ENCODE measurements at places on chromosomes 11 and 22.
A peak's percentile ranks its signal among the peaks of the same experiment; 100 is the strongest.

DNA sequence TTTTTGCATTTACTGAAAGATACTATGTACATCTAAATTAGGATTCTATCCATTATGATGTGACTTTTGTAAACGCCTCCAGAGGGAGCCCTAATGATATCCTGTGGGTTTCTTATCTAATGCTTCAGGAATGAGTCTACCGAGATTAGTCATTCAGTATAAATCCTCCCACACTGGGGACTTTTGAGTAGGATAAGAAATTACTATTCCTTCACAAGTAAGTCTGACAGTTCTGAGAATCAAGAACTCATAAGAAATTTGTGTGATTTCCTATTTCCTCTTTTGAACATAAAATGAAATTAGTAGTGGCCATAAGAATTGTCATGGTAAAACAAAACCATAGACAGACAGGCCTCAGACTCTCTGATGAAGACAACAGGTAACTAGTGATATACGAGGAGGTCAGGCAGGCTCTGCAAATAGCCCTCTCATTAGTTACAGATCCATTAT is 10.0 kb upstream of the OR5M1 start:
- no peak for DNase-seq

DNA sequence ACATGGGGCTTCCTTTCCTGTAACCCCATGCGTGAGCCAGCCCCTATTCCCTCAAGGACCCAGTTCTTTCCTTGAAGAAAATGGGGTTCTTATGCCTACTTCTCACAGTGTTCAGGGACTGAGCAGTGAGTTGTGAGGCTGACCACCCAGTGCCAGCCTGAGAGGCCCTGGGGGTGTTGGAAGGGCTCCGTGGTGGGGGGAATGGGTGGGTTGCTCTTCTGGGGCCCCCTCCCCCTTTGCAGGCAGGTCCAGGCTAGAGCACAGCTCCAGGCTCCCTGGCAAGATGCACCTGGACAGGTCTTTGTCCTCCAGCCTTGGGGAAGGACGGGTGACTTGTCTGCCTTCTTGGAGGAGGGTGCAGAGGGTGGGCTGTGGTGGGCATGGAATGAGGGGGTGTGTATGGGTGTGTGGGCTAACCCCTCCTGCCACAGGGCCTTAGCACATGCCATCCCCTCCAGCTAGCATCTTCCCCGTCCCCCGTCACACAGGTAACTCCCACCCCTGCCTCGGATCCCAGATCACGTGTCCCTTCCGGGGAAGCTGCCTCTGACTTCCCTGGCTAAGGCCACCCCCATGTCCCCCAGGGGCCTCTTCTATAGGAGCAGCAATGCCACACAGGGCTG is 64.6 kb downstream of the MYEOV start:
- no peak for DNase-seq

DNA sequence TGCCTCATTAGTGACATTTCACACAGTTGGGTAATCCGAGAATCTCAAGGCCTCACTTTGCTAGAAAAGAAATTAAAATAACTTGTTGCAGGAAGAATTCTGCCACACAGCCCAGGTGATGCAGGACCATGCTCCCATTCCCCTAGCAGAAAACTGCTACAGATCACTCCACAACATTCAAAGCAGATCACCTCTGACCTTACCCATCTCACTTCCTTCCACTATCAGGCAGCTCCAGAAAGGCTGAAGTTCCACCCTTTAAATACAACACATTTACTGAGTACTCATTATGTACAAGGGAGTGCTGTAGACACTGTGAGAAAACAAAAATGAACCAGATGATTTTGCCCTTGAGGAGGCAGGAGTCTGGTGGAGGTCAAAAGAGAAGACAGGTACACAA is 231.0 kb downstream of the TTC28 start:
- DNase-seq, result no peak

- no peak for DNase-seq
Measured at GRCh38 chr11:75554258-75555022, 7.6 kb upstream of the SERPINH1 start.

DNA sequence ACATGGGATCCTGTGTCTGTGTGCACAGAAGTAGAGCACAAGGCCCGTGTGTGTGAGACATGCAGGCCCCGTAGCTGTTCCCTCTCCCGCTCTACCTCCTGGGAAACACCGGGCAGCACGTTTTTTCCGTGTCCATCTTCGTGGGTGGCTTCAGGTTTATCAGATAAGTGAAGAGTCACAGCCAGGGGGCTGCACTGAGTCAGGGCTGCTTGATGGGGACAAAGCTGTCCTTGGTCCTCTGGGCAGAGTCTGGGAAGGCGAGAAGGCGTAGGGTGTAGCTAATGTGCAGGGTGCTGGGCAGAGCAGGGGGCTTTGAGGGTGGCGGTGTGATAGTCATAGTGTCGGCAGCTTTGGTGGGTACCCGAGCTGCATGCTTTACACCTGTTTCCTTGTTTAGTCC is 23.7 kb downstream of the INCENP start:
- DNase-seq, result no peak

DNA sequence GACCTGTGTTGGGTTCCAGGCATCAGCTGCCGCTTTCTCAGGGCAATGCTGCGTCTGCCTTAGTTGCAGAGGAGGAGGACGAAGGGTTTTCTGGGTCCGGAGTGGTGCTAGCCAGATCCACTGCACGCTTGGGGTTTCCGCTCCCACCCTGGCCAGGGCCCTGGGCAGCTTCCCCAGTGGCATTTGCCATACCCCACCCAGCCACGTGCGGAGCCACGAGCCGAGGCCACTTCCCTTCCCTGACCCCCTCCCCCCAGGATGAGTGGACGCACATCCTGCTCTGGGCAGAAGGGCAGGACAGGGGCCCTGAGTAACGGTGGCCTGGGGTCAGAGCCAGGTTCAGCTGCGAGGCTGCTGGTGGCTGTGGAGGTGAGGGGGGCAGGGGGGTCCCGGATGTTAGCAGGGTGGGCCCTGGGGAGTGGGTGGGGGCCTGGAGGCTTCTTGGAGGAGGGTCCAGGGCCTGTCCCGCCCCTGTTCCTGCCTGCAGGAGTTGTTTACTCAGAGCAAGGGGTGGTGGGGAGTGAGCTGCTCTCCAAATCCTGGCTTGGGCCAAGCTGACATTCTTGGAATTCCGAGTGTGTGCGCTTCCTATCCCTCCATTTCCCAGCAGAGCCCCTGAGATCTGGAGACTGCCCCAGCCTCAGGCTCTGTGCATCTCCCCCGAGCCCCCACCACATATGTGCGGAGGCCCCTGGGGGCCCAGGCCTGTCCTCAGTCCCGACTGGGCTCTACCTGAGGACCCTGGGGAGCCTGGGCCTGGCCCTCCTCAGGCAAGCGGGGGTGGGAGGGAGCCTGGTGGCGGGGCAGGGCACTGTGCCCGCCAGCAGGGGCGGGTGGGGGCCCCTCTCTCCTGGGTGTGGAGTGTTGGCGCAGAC is 1.4 kb downstream of the TSPAN4 start:
- DNase-seq, result no peak

- DNase-seq, result no peak
Measured at GRCh38 chr11:120516461-120517389, 5.2 kb downstream of the GRIK4 start.

- DNase-seq, result no peak
Measured at GRCh38 chr22:23509571-23510302, 70.4 kb downstream of the IGLL1 start.

- no peak for DNase-seq
Measured at GRCh38 chr22:19805821-19806212, 45.2 kb downstream of the TBX1 start.

DNA sequence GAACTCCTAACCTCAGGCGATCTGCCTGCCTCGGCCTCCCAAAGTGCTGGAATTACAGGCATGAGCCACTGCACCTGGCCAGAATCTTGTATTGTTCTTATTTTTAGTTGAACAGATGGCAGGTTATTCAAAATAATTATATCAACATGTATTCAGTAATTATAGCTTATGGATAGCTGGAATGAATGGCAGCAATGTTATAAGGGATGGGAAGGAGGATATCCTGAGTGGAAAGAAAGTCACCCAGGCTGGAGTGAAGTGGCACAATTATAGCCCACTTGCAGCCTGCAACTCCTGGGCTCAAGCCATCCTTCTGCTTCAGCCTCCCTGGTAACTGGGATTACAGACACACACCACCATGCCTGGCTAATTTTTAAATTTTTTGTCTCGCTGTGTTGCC is 88.1 kb downstream of the MED15 start:
- no peak for DNase-seq

- no peak for DNase-seq
Measured at GRCh38 chr11:7488681-7489080, 3.4 kb downstream of the OLFML1 start.

GRCh38 chr11:15006139-15006759 is 34.1 kb upstream of the CALCA start:
- DNase-seq, result no peak

DNA sequence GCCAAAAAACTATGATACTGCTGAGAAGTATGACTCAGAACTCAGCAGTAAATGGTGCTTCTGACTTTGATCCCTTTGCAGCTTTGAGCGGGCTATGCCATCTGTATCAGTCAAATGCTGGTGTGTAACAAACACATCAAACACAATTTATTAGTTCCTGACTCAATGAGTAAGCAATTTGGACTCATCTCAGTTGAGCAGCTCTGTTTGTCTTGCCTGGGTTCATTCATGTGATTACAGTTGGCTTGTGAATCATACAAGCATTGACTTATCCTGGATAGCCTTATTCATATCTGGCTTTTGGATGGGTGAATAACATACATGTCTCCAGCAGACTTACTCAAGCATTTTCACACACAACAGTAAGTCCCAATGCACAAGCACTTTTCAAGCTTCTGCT is 858.8 kb downstream of the METTL15 start:
- DNase-seq, result no peak

DNA sequence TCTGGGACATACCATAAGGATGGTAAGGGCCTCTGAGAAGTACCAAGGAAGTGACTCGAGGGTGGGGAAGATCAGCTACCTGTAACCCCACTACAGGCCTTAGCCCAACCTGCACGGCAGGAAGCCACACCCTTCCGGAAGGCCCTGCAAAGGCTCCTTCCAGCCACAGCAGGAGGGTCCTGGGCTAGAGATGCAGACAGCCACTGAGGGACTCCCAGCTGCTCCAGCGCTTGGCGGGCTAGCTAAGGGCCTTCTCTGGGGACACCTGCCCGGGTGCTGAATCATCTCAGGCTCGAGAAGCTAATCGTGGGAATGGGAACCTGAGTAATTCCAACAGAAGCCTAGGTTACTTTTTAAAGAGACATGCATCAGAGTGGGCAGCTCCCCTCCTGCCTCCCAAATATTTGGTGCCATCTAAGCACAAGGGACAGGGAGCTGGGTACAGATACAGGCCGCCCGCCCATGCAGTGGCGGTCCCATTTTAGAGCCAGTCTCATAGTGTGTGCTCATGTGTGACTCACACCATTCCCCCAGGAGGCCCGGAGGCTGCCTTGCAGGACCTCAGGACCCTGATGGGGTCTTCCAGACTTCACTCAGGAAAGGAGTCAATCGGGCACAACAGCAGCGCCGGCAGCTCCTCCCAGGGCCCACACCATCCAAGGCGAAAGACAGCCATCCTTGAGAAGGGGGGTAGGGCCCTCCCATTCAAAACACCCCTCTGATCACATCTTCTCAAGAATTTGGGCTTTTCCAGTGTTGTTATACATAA is 8.0 kb downstream of the MYH9 start:
- DNase-seq, result no peak

GRCh38 chr22:36449596-36450175 is 31.8 kb downstream of the TXN2 start:
- DNase-seq, result no peak

GRCh38 chr11:62851807-62852522 is 12.6 kb upstream of the WDR74 start:
- no peak for DNase-seq

- peak; percentile 8 for DNase-seq
Measured at GRCh38 chr11:11621573-11622339, at the start of gene GALNT18. Gene GALNT18, minus strand, starts transcription at chr11:11622005.

GRCh38 chr11:75406338-75406777 is 7.0 kb downstream of the RPS3 start:
- DNase-seq, result no peak

DNA sequence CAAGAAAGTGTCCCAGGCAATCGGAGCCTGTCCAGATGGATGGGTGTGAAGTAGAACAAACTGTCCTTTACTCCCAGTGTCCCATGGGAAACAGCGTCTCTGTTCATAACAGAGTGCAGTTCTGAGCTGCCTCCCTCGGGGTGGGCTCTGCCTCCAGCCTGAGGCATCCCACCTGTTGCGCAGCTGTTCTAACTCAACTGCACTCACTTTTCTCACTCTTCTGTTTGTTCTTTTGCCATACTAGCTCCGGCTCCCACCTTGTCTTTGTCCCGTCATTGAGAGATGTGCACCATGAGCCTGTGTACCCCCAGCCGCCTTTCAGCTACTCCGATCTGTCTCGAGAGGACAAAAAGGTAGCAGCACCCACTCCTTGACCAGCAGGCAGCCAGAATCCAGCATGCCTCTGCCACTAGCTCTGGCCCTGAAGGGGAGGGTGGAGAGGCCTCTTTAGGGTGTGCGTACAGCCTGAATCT is 20.7 kb upstream of the CDC42EP2 start:
- DNase-seq, result no peak

DNA sequence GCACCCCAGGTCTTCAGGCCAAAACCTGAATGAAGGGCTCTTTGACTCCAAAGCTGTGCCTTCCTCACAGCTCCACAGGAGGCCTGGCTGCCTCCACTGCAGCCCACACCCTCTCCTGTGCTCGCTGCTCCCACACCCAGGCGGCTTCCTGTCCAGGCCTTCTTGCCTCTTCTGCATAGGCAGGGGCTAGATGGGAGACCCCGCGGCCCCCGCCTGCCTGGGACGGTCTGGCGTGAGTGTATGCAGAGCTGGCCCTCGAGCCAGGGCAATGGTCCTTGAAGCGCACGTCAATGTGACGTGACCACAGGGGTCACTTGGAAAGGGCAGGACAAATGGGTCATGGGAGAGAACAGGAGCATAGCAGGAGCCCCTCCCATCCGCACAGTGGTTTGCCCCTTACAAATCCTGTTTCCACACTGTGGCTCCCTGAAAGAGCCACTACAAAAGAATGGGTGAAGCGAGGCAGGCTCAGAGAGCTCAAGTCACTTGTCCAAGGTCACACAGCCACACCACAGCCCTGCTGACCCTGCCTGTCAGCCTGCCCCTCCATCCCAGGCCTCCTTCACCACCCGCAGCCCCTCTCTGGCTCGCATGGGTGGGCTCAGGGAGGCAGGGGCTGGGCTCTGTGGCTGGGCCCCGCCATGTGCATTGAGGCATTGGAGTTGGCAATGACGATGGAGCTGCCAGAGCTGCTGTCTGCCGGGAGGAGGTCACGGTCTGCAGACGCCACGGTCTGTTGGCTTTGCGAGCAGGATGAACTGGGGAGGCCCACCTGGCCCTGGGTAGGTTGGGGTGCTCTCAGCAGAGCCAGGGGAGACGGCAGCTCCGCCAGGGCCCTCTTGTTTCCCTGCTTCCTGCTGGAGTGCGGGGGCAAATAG is 71.2 kb upstream of the WNT11 start:
- DNase-seq, result no peak

GRCh38 chr11:106077609-106078455 is at the start of gene AASDHPPT:
Gene AASDHPPT, plus strand, starts transcription at chr11:106077662. Its CDS starts 49 bp downstream, at chr11:106077711.
- DNase-seq, result no peak

GRCh38 chr11:78791254-78791653 is 216.6 kb upstream of the NARS2 start:
- no peak for DNase-seq
